ENCODE measurements at places on chromosomes 5 and 9.
A peak's percentile ranks its signal among the peaks of the same experiment; 100 is the strongest.

GRCh38 chr9:76592974-76593347, 134.0 kb downstream of the GCNT1 start:
- DNase-seq = no peak

DNA sequence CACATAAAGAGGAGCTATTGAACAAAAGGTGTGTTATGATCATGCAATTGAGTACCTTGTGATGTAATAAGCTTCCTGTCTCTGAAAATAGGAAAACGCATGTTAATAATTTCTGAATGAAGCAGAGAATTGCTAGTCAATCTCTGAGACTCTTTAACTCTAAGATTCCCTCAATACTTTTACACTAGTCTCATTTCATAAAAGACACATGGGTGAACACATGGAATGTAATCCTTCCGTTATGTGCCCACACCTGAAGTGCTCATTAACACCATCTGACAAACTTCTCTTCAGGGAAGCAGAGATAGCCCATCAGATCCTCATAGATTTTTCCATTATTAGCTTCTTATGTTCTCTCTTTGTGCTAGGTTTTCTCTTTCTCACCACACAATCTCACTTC, 182.4 kb downstream of the TLR4 start:
- no peak for DNase-seq

GRCh38 chr9:124242331-124243194, 15.2 kb upstream of the NEK6 start:
- DNase-seq = peak; percentile 51

- DNase-seq = no peak
Measured at GRCh38 chr5:3217771-3218495, 377.7 kb upstream of the IRX1 start.

GRCh38 chr5:2537378-2538145, 213.9 kb downstream of the IRX2 start:
- no peak for DNase-seq

DNA sequence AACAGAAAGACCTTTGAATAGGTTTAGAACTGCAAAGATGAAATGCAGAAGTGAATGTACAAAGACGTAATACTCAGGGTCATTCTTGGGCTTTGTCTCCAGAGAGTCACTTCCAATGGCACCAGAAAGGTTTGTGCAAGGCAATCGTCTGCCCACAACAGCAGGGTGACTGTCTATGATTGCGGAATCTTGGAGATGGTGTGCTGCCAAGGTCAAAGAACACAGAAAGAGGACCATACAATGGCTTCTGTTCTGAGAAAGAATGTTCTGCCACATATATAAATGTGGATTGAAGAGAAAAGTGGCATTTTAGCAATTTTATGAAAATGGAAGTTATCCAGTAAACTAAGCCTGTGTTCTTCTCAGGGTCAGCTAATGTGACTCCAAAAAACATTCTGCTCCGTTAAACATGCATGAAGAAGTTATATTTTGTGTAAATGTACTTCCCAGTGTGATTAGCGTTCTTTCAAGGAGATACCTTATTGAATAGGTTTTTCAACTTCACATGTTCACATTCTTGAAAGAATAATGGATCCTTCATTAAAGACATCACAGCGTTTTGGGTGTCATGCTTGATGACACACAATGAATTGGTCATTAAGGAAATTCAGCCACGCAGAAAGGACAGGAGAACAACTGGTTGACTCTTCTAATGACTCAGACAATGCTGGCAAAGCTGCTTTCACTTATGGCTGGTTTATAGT, 73.4 kb upstream of the CDH6 start:
- no peak for DNase-seq

GRCh38 chr9:133351908-133352634, 4.1 kb downstream of the RPL7A start:
- peak; percentile 53 for DNase-seq

DNA sequence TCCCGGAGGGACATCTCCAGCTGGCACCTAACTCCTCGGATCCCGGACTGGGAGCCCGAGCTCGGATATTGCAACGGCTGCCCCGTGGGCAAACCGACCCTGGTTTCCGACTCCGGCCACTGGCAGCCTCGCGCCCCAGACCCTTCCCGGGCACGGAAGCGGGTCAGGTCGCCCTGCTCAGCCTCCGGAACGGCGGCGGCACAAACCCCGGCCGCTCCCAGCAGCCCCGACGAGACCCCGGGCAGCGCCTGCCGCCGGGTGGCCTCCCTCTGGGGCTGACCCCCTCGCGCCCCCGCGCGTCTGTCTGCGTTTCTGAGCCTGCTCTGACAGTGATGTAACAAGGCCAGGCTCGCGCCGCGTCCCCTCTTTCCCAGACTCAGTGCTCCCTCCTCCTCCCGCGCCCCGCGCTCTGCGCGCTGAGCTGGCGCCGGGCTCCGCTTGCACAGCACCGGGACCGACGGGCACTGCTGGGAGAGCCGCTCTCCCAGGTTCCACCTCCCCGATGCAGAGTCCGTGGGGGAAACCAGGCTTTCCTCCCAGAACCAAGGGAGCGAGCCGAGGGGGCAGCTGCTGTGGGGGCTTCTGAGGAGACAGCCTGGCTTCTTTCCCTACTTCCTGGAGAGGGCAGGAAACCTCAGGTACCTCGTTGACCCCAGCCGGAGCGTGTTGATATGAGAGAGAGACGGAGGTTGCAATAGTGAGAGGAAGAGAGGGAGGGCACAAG, at the start of gene TMEM215:
Gene TMEM215, plus strand, starts transcription at position 373 of the 724 bp plus-strand sequence. CDS start 644 bp downstream, outside the sequence.
- DNase-seq = no peak

DNA sequence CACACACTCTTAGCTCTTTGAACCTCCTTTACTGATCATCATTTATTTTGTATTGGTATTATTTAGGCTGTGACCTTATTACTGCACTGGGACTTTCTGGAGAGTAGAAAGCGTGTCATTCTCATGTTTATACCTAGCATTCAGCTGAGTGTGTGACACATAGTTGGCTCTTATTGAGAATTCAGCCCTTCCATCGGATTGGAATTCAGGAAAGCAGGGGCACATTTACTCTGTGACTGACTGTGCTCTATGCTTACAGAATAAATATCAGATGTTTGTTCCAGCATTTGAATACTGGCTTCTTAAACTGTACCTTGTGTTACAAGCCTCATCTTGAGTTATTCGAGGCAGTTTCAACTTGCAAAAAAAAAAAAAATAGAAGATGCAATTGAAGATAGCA, 360.9 kb upstream of the DAP start:
- no peak for DNase-seq

GRCh38 chr5:133848341-133848811, 120.0 kb downstream of the C5orf15 start:
- DNase-seq = no peak

- peak; percentile 86 for DNase-seq
Measured at GRCh38 chr5:151708126-151708525, 21.4 kb upstream of the SPARC start.

DNA sequence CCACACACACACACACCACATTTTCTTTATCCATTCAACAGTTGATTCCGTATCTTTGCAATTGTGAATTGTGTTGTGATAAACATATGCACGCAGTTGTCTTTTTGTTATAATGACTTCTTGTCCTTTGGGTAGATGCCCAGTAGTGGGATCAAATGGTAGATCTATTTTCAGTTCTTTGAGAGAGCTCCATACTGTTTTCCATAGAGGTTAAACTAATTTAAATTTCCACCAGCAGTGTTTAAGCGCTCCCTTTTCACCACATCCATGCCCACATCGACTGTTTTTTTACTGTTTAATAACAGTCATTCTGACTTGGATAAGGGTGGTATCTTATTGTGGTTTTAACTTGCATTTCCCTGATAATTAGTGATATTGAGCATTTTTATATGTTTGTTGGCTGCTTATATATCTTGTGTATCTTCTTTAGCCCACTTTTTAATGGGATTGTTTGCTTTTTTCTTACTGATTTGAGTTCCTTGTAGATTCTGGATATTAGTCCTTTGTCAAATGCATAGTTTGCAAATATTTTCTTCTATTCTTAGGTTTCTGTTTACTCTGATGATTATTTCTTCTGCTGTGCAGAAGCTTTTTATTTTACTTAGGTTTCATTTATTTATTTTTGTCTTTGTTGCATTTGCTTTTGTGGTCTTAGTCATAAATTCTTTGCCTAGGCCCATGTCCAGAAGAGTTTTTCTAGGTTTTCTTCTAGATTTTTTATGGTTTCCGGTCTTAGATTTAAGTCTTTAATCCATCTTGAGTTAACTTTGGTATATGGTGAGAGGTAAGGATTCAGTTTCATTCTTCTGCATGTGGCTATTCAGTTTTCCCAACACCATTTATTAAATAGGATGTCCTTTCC, 82.4 kb downstream of the SH3RF2 start:
- no peak for DNase-seq

DNA sequence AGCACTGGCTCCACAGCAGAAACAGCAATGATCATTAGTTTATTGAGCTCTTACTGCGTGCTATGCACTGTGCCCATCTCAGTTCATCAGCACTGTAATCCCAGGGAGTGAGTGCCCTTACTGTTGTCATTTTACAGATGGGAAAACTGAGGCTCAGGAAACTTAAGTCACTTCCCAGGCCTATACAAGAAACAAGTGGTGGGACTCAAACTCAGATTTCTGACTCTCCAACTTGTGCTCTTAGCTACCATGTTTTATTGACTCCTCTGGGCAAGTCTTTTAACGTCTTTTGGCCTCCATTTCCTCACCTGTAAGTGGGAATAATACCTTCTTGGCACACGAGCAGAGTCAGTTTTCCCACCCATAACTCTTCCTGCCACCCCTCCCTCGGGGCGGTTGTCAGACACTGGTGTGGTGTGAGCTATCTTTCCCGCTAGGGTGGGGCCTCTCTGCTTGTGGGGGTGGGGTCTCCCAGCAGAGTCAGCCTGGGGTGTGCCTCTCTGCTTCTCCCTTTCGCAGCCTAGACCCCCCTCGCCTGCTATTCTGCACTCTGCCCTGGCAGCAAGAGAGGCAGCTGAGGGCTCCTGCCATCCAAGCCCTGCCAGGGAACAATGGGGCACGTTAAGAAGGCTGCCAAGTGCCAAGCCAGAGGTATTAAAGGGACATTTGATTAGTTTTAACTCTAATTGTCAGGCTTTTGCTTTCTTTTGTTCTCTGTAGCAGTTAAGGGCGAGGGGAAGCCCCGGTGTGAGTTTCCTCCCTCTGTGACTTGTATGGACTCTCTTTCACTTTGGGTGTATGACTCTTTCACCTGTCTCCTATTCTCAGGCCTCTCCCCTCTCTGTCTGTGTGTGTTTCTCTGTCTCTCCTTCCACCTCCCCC, 12.1 kb downstream of the GALNT10 start:
- DNase-seq = no peak

- no peak for DNase-seq
Measured at GRCh38 chr5:59276917-59277372, 616.6 kb downstream of the PDE4D start.

DNA sequence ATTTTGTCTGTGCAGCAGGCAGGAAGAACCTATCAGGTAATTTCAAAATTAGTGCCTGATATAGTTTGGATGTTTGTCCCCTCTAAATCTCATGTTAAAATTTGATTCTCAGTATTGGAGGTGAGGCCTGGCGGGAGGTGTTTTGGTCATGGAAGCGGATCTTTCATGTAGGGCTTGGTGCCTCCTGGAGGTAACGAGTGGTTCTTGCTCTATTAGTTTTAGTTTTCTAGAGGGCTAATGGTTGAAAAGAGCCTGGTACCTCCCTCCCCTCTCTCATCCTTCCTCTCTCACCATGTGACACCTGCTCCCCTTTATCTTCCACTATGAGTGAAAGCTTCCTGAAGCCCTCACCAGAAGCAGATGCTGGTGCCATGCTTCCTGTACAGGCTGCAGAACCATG, 106.3 kb downstream of the DRD1 start:
- DNase-seq = no peak

DNA sequence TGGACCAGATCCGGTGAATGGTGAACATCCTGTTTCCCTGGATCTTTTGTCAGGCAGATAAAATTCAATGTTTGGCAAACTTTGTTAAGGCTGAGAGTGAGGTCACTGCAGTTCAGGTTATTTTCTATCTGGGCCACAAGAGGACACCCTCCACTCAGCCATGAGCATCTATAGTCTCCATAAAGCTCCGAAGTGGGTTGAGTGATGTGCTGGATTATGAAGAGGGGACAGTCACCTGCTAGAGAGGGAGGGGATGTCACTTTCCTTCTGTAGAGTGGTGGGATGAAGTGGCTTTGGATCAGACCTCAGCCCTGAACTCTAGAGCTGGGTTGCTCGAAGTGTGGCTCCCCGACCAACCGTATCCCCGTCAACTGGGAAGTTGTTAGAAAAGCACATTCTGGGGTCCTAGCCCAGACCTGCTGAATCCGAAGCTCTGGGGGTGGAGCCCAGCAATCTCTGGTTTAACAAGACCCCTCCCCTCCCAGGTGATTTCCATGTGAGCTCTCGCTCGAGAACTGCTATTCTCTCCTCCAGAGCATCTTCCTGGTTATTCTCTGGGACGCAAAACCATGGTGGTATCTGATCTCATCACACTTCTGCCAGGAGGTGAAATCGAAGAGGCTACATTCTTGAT, 31.8 kb upstream of the FGF1 start:
- DNase-seq = peak; percentile 57

- peak; percentile 84 for DNase-seq
Measured at GRCh38 chr9:111301195-111301594, 28.8 kb downstream of the OR2K2 start.

- no peak for DNase-seq
Measured at GRCh38 chr5:62649476-62650113, 71.0 kb downstream of the LRRC70 start.

DNA sequence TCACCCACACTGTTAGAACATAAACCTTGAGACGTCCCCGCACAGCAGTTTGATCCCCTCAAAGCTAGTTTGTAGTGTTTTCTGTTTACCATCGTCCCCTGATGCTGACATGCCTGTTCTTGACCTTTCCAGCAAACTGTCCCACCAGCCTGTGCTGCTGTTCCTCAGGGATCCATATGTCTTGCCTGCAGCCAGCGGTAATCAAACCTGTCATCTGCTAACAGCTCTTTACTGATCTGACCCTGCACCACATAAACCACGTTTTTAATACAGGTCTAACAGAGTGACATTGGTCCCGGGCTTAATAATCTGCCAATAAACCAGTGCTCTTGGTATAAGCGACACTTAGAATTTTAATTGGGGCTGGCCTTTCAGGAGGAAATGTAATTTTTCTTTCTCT, 34.7 kb downstream of the PPIC start:
- DNase-seq = no peak

- DNase-seq = no peak
Measured at GRCh38 chr9:128340691-128341434, 536 bp downstream of the SLC27A4 start.

DNA sequence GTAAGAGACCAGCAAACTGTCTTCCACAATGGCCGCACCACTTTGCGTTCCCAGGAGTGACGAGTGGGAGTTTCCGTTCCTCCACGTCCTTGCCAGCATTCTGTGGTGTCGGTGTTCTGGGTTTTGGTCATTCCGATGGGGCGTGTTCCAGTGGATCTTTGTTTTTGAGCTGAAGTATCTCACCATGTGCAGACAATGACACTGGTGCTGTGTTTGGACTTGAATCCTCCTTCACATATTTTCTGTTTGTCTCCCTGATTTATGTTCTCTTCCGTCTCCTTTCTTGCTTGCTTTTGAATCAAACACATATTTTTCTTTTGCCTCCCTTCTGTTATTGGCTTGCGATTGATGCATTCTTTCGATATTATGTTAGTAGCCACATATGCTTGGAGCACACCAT, 60.8 kb upstream of the IRX4 start:
- no peak for DNase-seq

GRCh38 chr5:54176066-54176830, 134.1 kb downstream of the ARL15 start:
- DNase-seq = no peak
